ENCODE measurements at places on chromosomes 12 and 14.

- no peak for DNase-seq
These were observed 34.6 kb downstream of the LMNTD1 start for GRCh38 chr12:25518512-25518911.

DNA sequence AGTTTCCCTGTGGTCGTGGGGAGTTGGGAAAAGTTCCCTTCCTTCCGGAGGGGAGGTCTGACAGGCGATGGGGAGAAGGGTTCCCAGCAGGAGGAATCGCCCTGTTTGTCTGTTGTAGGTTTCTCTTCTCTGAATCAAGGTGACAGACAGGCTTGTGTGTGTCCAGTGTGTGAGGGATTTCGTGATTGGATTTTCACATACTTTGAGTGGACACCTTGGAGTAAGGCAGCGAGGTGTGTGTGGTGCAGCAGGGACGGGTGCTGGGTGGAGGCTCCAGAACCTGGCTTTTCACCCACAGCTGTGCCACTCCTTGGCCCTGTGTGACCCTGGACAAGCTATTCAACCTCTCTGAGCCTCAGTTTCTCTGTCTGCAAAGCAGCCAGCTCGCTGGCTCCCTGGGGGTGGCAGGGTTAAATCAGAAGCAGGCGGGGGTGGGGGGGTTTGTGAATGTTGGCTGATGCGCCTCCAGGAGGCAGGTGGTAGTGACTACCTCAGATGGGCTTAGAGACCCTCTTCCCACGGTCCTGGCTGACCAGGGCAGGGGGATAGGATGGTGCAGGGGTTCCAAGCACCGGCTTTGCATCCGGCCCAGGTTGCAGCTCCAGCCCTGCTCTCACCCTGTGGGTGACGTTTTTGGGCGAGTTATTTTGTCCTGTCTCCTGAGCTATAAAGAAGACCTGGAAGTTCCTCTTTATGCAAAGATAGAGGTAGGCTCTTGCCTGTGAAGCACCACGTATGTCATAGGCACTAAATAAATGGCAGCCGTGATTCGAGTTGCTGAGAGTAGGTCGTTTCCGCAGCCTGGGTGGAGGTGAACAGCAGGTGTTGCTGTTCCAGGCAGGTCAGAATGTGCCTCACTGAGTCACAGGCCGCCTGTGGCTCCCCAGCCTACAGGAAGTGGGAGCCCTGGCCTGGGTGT is 679 bp downstream of the BDKRB2 start:
- no peak for DNase-seq

DNA sequence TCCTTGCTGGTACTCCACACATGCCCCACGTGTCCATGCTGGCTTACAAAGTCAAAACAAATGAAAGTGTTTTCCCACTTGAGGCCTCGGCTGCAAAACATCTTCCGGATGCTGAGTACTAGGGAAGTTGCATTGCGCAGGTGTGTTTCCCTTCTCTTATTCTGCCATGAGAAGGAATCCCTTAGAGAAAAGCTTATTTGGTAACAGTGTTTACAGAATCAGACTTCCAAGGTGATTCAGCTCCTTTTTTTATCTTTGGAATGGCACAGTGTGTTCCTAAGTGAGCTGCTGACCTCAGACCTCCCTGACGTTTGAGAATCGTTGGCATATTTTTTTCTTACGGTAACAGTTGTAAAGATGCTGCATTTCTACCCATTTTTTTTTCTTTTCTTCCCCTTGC is 211.3 kb downstream of the ESR2 start:
- no peak for DNase-seq

GRCh38 chr14:95407354-95407753 is 87.6 kb upstream of the CLMN start:
- no peak for DNase-seq

GRCh38 chr12:119727600-119728443 is 59.9 kb downstream of the PRKAB1 start:
- DNase-seq: no peak

GRCh38 chr12:78101113-78101876 is 270.6 kb downstream of the NAV3 start:
- DNase-seq: no peak

DNA sequence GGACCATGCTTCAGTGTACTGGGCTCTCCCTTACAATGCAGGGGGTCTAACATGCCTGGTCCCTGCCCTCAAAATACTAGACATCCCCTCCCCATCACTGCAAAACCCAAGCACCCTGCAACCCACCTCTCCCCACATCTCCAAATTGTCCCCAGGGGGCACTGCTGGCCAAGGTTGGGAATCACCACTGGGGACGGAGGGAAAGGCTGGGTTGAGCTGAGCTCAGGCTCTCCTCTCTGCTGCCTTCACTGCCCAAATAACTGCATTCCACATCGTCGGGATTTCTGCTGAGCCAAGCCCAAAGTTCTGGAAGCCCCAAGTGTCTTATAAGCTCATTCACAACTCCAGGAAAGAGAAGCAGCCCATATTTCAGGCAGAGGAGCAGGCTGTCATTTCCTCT is 69.6 kb downstream of the NT5DC3 start:
- DNase-seq: no peak

- no peak for DNase-seq
These were observed 27.9 kb downstream of the WNT5B start for GRCh38 chr12:1656902-1657301.

DNA sequence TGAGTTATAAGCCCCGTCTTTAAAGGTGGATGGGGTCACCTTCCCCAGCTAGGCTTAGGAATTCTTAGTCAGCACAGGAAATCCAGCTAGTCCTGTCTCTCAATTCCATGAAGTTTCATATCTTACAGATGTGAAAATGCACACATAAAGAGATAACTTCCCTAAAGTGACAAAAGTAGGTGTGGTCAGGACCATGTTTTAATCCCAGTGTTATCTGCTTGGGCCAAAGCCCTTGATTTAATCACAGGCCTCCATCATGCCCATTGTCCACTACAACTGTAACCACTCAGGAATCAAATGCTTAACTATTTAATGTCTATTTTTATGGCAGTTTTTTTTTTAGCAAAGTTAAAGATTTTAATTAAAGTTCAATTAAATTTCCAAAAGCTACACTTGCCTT is 194.4 kb upstream of the BTG1 start:
- DNase-seq: no peak

DNA sequence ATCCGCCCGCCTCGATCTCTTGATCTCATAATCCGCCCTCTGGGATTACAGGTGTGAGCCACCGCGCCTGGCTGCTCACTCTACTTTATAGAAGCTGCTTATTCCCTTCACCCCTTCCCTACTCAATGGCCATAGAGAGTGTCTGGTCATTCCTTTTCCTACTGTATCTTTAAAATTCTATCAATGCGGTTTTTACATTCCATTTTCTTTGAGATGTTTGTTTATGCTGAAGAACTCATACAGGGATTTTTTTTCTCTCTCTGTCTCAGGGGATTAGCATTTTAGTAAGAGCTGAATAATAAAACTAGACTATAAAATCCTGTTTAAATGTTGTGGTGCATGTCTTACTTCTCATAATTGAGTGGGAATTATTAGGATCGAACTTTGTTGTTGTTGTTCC is 218.6 kb upstream of the FOXN3 start:
- no peak for DNase-seq

DNA sequence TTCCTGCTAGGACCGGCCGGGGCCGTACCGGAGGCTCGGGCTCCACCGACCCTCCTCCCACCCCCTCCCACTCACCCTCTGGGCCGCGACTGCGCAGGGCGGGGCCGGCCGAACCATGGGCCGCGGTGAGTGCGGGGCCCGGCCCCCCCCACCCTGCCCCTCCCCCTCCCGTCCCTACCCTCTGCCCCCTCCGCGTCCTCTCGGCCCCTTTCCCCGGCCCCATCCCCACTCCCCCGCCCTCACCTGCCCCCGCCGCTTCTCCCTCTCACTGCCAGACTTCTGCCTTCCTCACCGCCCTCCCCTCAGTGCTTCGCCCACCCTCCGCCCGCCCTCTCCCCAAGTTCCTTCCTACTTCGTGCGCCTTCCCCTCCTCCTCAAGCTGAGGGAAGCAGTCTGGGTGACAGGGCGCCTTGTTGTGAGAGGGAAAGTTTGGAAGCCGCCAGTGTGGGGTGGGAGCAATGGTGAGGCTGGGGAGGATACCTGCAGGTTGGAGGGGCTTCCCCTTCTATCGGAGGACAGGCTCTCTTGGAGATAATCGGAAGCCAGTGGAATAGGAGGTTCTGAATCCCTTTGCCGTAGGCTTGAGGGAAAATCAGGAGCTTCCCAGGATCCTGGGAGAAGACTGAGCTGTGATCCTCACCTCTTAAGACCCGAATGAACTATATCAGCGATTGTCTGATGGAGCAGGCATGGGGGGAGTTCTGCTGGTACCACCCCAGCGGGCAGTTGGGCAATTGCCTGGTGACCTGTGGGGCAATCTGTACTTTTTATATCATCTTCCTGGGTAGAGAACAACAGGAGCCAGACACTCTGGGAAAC is 472 bp downstream of the MBD6 start:
- peak; percentile 28 for DNase-seq

GRCh38 chr12:22971701-22972191 is 346.8 kb downstream of the ETNK1 start:
- no peak for DNase-seq

- peak; percentile 10 for DNase-seq
These were observed 81.8 kb downstream of the EMP1 start for GRCh38 chr12:13278249-13278787.

Data from stimulated activated CD8-positive, alpha-beta memory T cell treated with anti-CD3 and anti-CD28 coated beads, Interleukin-7, amount 100 ng/mL, for 4 hours (primary cell).